ENCODE measurements at places on chromosomes 3 and 15. TPM values are rescaled to one million over a fixed set of nuclear protein-coding genes. Genes with fewer than 3 reads are reported as not detected.

FANCD2OS gene
- not detected for total RNA-seq

GUCA1C gene
- total RNA-seq = not detected

TRAT1 gene
- not detected for total RNA-seq

SLC28A1 gene
- 0.92 TPM for total RNA-seq

APEH gene
- 78.8 TPM for total RNA-seq

NIPA2 gene
- 62.4 TPM for total RNA-seq

GHSR gene
- total RNA-seq = not detected

OR5H2 gene
- not detected for total RNA-seq

EBLN2 gene
- total RNA-seq = not detected

SLC2A2 gene
- not detected for total RNA-seq

CSTA gene
- total RNA-seq = not detected

Measured in stomach (tissue), 19 donors.